ENCODE measurements at places on chromosomes 3 and 15. TPM values are rescaled to one million over a fixed set of nuclear protein-coding genes. Genes with fewer than 3 reads are reported as not detected.

DNA sequence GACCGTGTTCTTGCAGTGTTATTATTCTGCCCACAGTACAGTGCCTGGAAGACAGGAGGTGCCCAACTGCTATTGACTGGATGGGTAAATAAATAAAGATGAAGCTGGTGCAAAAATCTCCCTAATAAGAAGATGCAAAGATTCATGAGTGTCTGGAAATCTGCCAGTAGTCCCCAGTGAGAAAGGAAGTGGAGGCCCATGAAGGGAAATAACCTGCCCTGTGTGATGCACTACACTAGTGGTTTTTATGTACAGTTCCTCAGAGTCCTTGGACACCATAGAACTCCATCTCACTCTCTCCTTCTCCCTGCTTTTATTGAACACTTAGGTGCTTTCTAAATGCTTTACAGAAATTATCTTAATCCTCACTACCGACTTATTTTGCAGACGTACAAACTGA lies 8.3 kb upstream of the SUCLG2 start:
- H3K27ac ChIP-seq = no peak overlapping the region
- H3K4me1 ChIP-seq = no peaks in the 10 kb centered on the region
- H3K4me3 ChIP-seq = no peak overlapping the region
- H3K36me3 ChIP-seq = no peaks in the 10 kb centered on the region
- no peaks in the 10 kb centered on the region for H3K27me3 ChIP-seq

The STRIT1 gene
- not detected for total RNA-seq

The GPD1L gene
- 48.4 TPM for total RNA-seq

The ROBO1 gene
- 28.2 TPM for total RNA-seq

The LRRIQ4 gene
- total RNA-seq = not detected

DNA sequence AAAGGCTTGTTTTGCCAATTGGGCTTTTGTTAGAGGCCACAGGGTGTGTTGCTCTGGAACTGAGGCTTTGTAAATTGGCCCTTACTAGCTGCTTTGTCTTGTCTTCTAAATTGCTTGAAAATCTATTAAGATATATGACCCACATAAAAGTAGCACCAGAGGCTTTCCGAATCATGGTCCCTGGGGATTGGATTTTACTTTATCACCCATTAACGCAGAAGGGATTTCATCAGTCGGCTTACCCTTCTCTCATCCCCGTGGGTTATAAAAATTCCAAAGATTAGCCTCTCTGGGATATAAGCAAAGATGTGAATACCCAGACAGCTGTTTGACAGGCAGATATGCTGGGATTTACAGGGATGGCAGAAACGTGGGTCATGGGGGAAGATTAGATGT lies 98.3 kb upstream of the CHL1 start:
- no peak for DNase-seq
- H3K36me3 ChIP-seq = no peaks in the 10 kb centered on the region
- no peaks in the 10 kb centered on the region for H3K4me1 ChIP-seq
- H3K4me3 ChIP-seq = no peak overlapping the region
- no peaks in the 10 kb centered on the region for H3K27me3 ChIP-seq

The MRAS gene
- total RNA-seq = 46.3 TPM

The CEP19 gene
- total RNA-seq = 1.4 TPM

The PLSCR4 gene
- total RNA-seq = 135 TPM

The IL17RD gene
- 4.3 TPM for total RNA-seq

DNA sequence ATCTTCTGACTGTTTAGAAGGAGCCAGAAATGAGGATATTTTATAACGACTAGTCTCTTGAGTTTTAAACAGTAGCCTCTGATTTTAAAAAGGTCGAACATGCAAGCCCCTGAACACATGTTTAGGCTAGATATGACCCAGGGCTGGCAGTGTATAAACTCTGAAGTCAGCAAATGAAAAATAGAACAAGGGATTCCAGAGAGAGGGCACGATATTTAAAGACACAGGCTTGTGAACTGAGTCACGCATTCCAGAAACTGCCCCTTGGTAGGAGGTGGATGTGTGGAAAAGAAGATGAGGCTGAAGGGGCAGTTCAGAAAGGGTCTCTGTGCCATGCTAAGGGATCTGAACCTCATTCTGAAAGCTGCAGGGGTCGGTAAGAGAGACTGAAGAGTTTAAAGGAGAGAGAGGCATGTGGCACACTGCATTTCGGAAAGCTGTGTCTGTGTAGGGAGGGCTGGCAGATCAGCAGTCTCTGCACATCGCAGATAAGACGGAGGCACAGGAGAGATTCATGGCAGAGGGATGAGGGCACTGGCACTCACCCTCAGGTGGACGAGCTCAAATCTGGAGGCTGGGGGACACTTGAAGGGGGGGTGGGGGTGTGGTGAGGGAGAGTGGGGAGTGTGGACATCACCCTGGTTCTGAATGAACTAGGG lies 22.1 kb downstream of the ST8SIA2 start:
- no peak overlapping the region for H3K4me3 ChIP-seq
- no peaks in the 10 kb centered on the region for H3K36me3 ChIP-seq
- DNase-seq = no peak

- H3K27me3 ChIP-seq = peaks cover 2% of the 10 kb centered on the region
- H3K36me3 ChIP-seq = no peaks in the 10 kb centered on the region
- no peak overlapping the region for H3K27ac ChIP-seq
These were observed 111.6 kb upstream of the ACP3 start for GRCh38 chr3:132205609-132206008.

The TMEM115 gene
- 32.9 TPM for total RNA-seq

DNA sequence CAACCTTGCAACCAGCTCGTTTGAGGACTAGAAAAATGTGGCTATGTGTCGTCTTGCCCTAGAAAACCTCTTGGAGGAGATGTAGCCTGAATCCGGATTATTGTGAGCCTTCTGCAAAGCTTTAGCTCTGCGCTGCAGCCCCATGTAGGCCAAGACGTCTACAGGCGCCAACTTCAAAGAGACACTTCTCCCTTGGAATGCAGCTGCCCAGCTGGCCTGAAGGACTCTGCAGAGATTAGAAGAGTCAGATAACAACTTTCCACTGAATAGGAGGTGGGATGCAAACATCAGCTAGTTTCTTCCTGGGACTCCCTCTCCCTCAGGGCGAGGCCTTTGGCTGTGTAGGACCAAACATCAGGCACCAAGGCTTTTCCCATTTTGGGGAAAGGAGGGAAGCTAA lies 356.5 kb upstream of the IL12A start:
- no peak for DNase-seq
- no peak overlapping the region for H3K27ac ChIP-seq
- H3K4me1 ChIP-seq = no peaks in the 10 kb centered on the region
- no peaks in the 10 kb centered on the region for H3K36me3 ChIP-seq
- H3K4me3 ChIP-seq = no peak overlapping the region
- no peaks in the 10 kb centered on the region for H3K27me3 ChIP-seq

The C3orf49 gene
- total RNA-seq = not detected

GRCh38 chr3:27633224-27633545 lies 88.9 kb downstream of the EOMES start:
- H3K4me3 ChIP-seq = peak overlapping the region; percentile 52
- H3K36me3 ChIP-seq = no peaks in the 10 kb centered on the region
- H3K27ac ChIP-seq = peak overlapping the region; percentile 88
- no peaks in the 10 kb centered on the region for H3K4me1 ChIP-seq
- no peaks in the 10 kb centered on the region for H3K27me3 ChIP-seq
- DNase-seq = no peak

The RBP2 gene
- not detected for total RNA-seq

GRCh38 chr15:80173022-80173759 lies 20.4 kb downstream of the FAH start:
- DNase-seq = peak; percentile 73
- H3K36me3 ChIP-seq = peaks cover 2% of the 10 kb centered on the region
- H3K27ac ChIP-seq = peak overlapping the region; percentile 8
- H3K27me3 ChIP-seq = no peaks in the 10 kb centered on the region

GRCh38 chr3:11392014-11392859 lies 120.0 kb downstream of the ATG7 start:
- H3K27me3 ChIP-seq = no peaks in the 10 kb centered on the region
- H3K4me1 ChIP-seq = peaks cover 4% of the 10 kb centered on the region
- peaks cover 2% of the 10 kb centered on the region for H3K36me3 ChIP-seq
- DNase-seq = no peak
- no peak overlapping the region for H3K27ac ChIP-seq
- H3K4me3 ChIP-seq = no peak overlapping the region

DNA sequence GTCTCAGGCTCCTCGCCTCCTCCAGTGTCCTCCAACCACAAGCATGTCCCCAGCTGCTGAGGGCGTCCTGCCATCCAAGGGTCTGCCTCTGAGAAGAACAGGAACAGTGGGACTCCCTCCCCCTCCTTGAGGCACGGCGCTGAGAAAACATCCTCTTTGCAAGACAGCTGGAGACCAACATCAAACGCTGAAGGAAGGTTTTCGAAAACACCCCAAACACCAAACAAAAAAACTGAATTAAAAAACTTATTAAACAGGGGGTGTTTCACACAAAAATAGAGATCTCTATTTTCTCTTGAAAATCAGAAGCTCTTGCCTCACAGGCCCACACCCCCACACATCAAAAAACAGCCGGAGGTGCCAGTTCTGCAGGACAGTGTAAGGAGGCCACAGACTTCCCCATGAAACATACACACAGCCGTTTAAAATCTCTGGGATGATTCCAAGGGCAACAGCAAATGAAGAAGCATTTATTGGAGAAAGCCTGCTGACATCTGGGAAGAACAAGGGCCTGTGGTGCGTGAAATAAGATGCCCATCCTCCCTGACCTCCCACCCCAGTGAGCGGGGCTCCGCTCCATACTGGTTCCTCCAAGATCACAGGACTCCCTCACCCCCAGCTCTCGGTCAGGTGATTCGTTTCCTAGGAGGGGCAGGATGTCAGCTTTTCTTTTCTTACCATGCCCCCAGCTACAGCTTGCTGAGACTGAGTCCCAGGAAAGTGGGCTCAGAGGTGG lies 71.3 kb downstream of the NUP210 start:
- H3K4me3 ChIP-seq = no peak overlapping the region

The KBTBD12 gene
- 7.6 TPM for total RNA-seq

The SLC22A14 gene
- 0.42 TPM for total RNA-seq

DNA sequence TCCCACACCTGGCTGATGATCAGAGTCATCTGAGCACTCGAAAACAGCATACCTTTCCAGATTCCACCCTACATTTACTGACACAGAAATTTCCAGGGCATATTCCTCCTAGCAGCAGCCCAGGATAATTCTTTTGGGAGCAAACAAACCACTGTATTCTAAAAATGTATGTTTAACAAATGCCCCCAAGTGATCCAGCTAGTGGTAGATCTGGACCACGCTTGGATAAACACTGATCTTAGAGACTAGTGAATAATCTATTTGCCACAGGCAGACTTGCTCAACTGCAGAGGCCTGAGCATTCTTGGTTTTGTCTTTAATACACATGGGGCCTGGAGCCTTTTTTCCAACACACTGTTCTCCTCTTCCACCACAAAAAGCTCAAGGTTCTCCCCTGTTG lies 89.6 kb downstream of the TM4SF4 start:
- DNase-seq = no peak
- no peak overlapping the region for H3K4me3 ChIP-seq
- H3K36me3 ChIP-seq = no peaks in the 10 kb centered on the region
- H3K4me1 ChIP-seq = peaks cover 4% of the 10 kb centered on the region
- H3K27ac ChIP-seq = no peak overlapping the region

GRCh38 chr3:72960812-72961518 lies 35.6 kb upstream of the PPP4R2 start:
- H3K27ac ChIP-seq = no peak overlapping the region
- H3K4me1 ChIP-seq = no peaks in the 10 kb centered on the region
- no peak for DNase-seq
- no peaks in the 10 kb centered on the region for H3K27me3 ChIP-seq
- no peak overlapping the region for H3K4me3 ChIP-seq

DNA sequence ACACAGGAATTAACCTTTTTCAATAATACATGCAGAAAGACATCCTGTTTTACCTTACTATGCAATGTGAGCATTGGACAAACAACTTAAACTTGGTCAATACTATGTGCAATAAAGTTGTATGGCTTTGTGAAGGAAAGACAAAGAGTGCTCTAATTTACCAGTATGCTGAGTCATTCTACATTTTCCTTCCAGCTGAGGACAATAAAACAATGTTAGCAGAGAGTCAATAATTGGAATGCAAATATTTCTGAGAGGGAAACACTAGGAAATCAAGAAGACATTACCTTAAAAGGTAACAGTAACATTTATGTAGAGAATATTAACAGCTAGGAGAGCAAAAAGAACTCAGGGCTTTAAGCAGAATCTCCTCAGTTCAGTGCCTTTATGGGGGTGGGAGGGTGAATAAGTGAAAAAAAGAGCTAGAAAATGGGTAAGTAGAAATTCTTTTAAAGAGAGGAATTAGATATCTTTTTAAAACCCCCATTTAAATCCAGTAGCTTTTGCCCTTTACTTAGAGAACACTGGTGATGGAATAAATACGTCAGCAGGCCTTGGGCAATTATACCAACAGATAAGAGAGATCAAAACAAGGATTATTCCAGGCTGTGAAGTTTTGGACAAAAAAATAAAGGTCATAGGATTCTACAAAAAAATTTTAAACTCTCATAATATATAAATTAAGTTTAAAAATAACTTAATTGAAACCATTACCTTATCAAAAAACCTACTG lies 11.6 kb upstream of the HGD start:
- H3K27me3 ChIP-seq = no peaks in the 10 kb centered on the region
- H3K4me3 ChIP-seq = no peak overlapping the region
- H3K4me1 ChIP-seq = peaks cover 2% of the 10 kb centered on the region
- DNase-seq = no peak
- H3K36me3 ChIP-seq = no peaks in the 10 kb centered on the region

The ZNF592 gene
- total RNA-seq = 27.8 TPM

The TM4SF4 gene
- total RNA-seq = not detected

DNA sequence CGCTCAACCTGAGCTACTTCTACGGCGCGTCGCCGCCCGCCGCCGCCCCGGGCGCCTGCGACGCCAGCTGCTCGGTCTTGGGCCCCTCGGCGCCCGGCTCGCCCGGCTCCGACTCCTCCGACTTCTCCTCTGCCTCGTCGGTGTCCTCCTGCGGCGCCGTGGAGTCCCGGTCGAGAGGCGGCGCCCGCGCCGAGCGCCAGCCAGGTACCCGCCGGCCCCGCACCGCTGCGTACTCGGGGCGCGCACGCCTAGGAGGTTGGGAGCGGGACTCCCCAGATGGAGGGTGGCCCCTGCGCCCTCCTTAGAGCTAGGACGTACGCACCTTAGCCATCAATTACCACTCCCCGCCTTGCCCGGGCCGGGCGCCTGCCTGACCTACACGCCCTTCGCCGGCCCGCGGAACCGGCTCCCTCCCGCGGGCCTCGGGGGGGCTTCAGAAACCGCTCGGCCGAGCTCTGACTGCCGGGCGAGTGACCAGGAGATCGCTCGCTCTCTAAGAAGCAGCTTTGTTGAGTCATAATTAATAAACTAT lies 466 bp downstream of the NFKBIZ start:
- H3K27me3 ChIP-seq = peaks cover 2% of the 10 kb centered on the region
- H3K4me1 ChIP-seq = peaks cover 4% of the 10 kb centered on the region
- peak overlapping the region; percentile 99 for H3K27ac ChIP-seq
- DNase-seq = peak; percentile 86

The CACNA2D3 gene
- total RNA-seq = 1.2 TPM

DNA sequence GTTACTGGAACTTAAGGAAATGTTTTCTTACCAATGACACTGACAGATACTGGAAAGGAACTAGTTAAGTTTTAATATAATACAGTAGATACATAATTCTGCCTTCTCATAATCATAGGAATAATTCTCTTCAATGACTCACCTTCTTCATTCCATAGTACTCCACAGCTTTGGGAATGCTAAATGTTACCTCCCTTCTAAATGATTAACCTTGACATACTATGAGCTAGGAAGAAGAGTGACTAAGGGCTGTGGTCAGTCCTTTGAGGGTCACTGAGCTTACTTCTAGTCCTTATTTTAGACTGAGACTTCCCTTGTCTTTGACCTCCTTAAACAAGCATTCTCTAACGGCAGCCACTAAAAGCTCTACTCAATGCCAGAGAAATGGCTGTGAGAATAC lies 69.6 kb upstream of the PPIB start:
- no peaks in the 10 kb centered on the region for H3K27me3 ChIP-seq
- DNase-seq = no peak
- H3K36me3 ChIP-seq = no peaks in the 10 kb centered on the region
- H3K4me1 ChIP-seq = no peaks in the 10 kb centered on the region
- no peak overlapping the region for H3K4me3 ChIP-seq

The AADAC gene
- total RNA-seq = not detected

All from aorta (tissue), 5 donors.